ENCODE measurements at places on chromosomes 12 and 14.

DNA sequence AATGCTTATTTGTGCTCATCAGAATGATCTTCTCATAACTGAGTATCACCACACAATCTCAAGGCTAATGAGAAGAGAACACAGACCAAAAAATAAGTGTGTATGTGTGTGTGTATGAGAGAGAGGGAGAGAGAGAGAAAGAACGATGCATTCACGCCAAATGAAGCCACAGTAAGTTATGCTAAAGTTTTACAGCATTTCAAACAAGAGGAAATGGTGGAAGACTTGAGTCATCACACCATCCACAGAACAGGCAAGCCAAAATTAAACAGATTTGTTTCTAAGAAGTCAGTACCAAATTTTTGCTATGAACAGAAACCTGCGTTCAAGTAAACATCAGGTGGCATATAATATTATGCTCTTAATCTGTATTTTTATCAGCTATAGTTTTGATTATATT, 141.2 kb downstream of the MED13L start:
- no peak for DNase-seq

- no peak for DNase-seq
Observed at GRCh38 chr12:25271486-25272098, 20.9 kb upstream of the KRAS start.

DNA sequence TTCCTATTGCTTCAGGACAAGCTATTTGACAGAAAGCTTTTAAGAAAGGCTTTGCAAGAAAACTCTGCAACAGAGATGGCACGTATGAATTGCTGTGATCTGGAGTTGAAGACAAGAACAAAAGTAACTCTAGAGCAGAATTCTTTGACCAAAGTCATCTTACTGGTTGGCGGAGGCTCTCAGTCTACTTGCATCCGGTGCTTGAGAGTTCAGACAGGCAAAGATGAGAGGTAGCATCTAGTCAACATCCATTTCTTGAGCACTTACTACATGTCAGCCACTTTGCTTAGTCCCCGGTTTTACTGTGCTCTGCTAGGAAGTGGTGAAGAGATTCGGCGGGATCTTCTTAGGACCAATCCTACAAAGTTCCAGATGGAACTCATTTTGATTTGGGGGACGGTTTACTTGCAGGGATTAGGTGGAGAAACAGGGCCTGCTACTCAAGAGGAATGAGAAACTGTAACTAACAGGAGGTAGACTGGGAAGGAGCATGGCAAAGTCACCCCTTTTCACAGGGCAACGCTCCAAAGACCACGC, 404 bp upstream of the CCDC91 start:
- no peak for DNase-seq

- no peak for DNase-seq
Observed at GRCh38 chr14:35807131-35807961, 1.7 kb downstream of the RALGAPA1 start.

- DNase-seq, result no peak
Observed at GRCh38 chr12:931591-931990, 17.9 kb downstream of the RAD52 start.

GRCh38 chr12:102504280-102504679, 23.9 kb upstream of the IGF1 start:
- no peak for DNase-seq

DNA sequence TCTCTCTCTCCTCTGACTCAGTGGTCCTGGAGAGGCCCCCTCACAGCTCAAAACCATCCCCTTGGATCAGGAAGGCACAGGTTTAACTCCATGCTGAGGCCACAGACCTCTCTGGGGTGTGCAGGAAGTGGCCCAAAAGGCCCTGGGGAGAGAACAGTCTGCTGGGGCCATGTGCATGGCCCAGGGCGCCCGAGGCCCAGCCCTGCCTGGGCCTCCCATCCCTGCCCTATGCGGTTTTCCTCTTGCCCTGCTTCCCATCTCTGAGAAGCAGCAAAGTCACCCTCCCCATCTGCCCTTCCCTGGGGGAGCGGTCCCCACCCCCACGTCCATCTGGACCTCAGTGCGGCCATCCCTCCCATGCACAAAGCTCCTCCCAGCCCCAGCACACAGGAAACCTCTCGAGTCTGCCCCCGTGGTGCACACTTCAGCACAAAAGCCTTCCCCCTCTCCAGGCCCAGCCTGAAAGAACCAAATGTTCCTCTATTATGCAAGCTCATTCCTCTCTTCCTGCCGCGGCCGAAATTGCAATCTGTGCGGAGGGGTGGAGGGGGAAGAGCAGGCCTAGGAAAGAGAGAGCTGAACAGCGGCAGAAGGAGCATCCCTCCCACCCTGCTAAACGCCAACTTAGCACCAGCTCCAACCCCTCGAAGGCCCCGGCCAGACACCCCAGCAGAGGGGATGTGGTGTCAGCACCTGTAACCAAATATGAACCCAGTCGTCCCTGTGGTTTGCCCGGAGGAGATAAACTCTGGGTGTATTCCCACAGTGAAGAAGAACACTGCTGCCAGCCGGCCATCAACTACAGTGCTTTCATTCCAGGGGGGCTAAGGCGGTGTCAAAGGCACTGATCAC, 108.5 kb downstream of the SCARB1 start:
- no peak for DNase-seq

Measured in progenitor cell of endocrine pancreas (in vitro differentiated cells).